Mononuclear cell (primary cell): ENCODE measurements at places on chromosomes 11 and 22. TPM values are rescaled to one million over a fixed set of nuclear protein-coding genes. Genes with fewer than 3 reads are reported as not detected.

The KREMEN1 gene
- 0.42 TPM for total RNA-seq

The OSBPL5 gene
- total RNA-seq: 12.2 TPM

The P2RX6 gene
- 0.21 TPM for total RNA-seq

The TSSK2 gene
- total RNA-seq: 0.21 TPM

The UPK2 gene
- not detected for total RNA-seq
